ENCODE measurements at places on chromosomes 7 and 10.

- DNase-seq: no peak
Measured at GRCh38 chr7:20742913-20743312, 43.8 kb downstream of the SP8 start.

DNA sequence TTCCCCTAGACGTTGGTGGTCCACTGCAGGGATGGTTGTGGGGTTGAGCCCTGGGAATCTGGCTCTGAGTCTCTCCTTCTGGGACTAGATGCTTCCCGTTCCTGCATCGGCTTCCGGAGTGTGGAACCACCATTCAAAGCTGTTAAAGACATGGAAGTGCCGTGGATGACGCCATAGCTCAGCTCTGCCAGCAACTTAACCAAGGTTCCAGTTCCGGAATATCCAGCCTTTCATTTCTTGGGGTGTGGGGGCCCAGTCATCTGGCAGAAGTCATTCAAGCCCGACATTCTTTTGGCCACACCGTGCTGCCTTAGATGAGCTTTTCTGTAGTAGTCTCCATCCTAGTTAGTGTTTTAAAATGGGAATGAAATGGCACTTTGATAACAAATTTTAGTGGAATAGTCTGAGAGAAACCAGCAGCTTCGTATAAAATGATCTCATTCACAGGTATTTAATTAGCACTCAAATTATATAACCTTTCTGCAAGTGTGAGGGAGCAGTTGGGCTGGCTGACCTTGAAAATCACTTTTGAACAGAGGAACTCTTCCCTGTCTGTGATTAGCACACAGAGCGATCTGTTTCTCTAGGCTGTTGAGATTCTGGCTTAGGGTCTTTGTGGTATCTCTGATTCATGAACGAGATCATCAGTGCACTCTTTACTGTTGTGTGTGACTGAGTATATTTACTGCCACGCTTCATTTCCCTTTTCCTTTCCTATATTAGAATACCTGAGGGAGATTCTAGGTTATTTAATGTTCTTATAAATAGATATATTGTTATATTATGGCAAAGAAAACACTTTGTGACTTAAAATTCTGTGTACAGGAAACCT lies 19.9 kb downstream of the LMTK2 start:
- DNase-seq: no peak

- DNase-seq: no peak
Measured at GRCh38 chr7:90459888-90460287, 9.6 kb upstream of the PTTG1IP2 start.

- no peak for DNase-seq
Measured at GRCh38 chr7:145313551-145313950, 477.7 kb upstream of the TPK1 start.

DNA sequence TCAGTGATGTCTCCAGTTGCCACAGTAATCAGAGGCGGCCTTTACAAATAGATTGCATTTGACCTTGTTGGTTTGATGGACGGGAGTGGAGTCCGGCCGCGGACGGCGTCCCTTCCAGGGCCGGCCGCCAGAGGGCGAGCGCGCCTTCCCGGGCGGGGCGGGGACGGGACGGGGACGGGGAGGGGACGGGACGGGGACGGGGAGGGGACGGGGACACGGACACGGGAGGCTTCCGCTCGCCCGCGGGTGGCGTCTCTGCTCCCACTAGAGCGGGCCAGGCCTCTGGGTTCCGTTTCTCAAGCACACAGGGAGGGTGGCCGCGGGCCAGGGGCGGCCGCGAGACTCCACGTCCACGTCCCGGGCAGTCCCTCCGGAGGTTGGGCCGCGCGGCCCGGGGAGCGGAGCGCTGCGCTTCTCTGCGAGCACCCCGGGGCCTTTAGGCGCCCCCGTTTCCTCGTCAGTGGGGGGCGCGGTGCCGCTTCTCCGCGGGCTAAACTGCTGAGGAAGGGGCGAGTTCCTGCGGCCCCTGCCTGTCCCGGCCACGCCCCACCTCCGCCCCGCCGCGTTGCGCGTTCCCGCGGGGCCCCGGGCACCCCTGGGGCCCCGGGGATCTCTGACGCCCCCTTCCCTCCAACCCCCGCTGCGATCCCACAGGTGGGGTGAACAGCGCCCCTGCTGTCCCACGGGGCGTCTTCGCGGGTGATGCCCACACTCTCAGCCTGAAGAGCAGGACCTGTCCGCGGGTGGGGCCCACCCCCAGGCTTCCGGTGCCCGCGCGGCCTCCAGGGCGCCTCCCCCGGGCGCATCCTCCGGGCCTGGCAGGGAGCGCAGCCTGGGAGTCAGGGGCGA lies 84.2 kb upstream of the MKI67 start:
- peak; percentile 26 for DNase-seq

DNA sequence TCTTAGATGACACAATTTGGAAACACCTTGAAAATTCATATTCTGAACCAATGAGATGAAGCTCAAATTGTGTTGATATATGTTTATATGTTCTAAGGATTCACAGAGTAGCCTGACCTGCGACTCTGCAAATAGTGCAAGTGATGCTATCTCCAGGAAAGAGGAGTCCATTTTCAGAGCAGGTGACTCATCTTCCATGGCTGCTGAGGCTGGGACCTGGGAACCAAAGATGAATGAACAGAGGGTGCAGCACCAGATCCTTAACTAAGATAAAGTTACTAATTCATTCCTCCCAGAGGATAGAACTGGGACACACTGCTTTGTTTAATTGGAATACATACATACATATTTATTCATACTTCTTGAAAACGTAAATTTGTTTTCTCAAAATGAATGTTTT lies 240.6 kb upstream of the SEMA3C start:
- DNase-seq: no peak

DNA sequence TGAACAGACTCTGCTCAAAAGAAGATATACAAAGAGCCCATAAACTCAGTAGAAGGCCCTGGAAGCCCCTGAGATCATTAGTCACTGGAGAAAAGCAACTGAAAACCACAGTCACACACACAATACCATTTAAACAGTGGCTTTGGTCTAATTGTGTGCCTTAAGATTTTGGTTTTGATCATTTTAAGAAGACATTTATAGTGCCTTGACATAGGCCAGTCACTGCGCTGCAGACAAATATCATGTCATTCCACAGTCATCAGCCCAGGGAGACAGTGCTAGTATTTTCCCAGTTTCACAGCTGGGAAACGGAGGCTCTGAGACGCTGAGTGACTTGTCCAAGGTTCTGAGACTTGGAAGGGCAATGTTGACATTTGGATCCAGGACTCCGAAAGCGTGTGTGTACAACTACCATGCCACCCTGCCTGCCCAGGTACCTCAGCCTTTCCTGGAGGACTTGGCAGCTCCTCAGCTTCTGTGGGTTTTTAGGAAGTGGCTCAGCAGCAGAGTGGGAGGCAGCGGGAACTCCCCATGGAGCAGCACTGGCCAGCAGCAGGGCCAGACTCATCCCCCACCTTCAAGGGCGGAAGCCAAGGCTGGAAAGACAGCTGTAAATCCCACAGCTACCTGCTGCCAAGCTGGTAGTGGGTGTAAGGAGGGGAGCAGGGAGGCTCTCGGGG lies 173.9 kb downstream of the WDR11 start:
- no peak for DNase-seq

- no peak for DNase-seq
Measured at GRCh38 chr7:855686-856369, 20.5 kb upstream of the GET4 start.

- DNase-seq: no peak
Measured at GRCh38 chr10:19745672-19746071, 70.6 kb upstream of the PLXDC2 start.

- DNase-seq: no peak
Measured at GRCh38 chr10:92567952-92568600, 5.8 kb downstream of the IDE start.

- DNase-seq: peak; percentile 39
Measured at GRCh38 chr10:114682532-114682931, 24.5 kb upstream of the ABLIM1 start.

GRCh38 chr7:27586825-27587224 lies 75.9 kb downstream of the HIBADH start:
- peak; percentile 30 for DNase-seq

DNA sequence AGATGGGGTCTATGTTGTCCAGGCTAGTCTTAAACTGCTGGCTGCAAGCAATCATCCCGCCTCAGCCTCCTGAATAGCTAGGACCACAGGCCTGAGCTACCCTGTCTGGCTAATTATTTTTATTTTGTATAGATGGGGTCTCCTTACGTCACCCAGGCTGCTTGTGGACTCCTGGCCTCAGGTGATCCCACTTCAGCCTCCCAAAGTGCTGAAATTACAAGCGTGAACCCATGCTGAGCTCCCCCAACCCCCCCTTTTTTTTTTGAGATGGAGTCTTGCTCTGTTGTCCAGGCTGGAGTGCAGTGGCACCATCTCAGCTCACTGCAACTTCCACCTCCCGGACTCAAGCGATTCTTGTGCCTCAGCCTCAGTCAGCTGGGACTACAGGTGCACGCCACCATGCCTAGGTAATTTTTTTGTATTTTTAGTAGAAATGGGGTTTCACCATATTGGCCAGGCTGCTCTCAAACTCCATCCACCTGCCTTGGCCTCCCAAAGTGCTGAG lies 25.4 kb downstream of the FAM25A start:
- no peak for DNase-seq

DNA sequence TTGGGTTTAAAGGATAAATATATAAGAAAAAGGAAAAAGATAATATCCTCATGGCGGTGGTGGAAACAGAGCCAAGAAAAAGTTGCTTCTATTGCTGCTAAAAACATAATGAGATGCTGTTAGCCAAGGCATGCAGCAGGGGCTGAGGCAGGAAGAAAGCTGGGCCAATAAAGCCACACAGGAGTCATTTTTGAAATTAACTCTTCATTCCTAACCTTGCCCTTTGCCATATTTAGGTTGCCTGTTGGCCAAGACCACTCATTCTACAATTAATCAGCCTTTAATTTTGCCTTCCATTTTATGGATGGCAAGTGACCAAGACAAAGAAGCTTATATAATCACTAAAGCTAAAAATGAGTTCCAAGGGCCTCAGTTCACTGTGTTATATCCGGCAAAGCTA lies 58.2 kb downstream of the ARMH3 start:
- DNase-seq: peak; percentile 47

DNA sequence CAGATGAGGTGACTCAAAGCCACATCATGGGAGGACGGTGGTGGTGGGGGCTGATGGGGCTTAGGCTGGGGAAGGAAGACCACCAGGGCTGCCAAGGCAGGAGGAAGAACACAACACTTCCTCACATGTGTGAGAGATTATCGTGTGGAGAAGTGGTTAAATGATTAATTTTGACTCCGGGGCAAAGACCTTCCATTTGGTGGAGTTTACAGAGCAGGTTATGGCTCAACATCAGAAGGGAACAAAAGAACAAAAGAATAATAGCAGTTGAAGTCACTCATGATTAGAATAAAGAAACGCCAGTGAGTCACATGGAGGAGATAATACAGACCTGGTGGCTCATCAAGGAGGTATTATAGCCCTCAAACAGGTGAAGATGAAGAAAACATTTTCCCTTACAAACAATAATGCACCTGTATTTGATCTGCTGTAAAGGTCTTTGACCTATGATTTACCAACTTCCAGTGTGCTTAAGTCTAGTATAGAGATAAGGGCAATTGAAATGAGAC lies 170.1 kb downstream of the PKD1L1 start:
- DNase-seq: no peak

- DNase-seq: no peak
Measured at GRCh38 chr10:127405221-127405620, 143.9 kb upstream of the NPS start.

- DNase-seq: no peak
Measured at GRCh38 chr7:83882551-83882950, 233.6 kb upstream of the SEMA3E start.

- no peak for DNase-seq
Measured at GRCh38 chr10:86955501-86956194, 1.8 kb downstream of the MMRN2 start.

DNA sequence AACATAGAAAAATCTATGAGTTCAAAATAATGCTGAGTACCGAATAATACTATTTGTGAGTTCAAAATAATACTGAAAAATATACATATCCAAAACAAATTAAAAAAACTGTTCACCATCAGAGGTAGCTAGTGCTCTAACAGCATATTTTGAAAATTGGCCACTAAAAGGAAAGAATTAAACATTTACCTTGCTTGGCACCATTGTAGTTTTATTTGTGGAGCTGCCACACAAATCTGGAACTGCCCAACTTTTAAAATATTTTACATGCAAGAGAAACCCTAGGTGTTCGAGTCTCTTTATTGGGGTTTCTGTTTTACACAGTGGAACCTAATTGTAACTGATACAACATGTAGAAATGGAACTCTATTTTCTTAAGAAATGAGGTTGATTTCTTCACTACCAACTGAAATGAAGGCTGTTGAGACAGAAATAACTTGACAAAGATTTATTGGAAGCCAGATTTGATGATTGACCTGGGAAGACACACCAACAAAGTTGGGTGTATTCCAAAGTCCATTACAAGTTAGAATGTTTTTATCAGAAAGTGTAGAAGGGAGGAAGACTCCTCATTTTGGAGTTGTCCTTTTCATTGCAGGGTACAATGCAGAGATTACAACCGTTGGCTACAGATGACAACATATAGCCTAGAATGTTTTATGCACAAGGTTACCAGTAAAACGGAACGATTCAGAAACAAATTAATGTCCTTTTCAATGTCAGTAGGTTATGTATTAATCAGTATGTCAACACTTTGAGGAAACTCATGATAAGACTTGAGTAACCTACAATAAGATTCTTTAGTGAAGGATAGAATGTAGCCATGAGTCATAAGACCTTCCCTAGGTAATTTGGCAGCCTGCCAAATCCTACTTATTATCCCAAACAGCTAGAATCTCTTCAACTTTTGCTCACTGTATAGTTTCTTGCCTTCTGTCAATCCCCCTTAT lies 73.8 kb upstream of the PAPSS2 start:
- no peak for DNase-seq

GRCh38 chr10:114928818-114929217 lies 9.2 kb upstream of the TRUB1 start:
- DNase-seq: no peak

GRCh38 chr10:110307805-110308204 lies 3.1 kb upstream of the SMNDC1 start:
- DNase-seq: no peak

- no peak for DNase-seq
Measured at GRCh38 chr7:24406053-24406788, 122.2 kb downstream of the NPY start.

- no peak for DNase-seq
Measured at GRCh38 chr7:226281-226895, 34.0 kb downstream of the FAM20C start.

GRCh38 chr7:94452239-94452638 lies 57.4 kb upstream of the CASD1 start:
- no peak for DNase-seq

- no peak for DNase-seq
Measured at GRCh38 chr7:18895456-18895855, 222.0 kb downstream of the TWIST1 start.

DNA sequence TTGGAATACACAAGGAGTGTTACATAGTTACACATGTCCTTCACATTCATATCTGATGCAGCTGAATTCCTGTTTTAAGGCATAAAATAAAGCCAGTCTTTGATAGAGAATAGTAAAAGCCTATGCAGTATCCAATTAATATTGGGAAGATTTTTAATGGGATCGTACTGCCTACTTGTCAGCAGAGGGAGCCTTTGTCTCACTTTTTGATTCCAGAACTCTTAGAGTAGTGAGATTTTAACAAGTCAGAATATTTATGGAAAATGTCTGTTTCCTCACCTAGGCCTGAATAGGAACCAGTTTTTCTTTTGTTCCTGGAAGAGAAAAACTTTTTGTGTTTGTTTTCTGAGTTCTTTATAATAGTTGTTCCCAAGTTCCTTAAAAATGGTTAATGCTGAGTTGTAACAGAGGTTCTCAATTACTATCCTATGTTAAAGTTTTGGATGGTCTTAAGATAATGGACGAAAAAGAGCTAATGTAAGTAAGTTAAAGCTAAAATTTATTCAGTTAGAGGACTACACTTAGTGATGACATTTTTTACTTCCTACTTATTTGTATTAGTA lies 114.0 kb downstream of the BBS9 start:
- peak; percentile 66 for DNase-seq

GRCh38 chr7:123185756-123186155 lies 14.0 kb downstream of the SLC13A1 start:
- no peak for DNase-seq

All from muscle of back (tissue), 13 donors.